Stimulated activated CD4-positive, alpha-beta T cell treated with anti-CD3 and anti-CD28 coated beads, Interleukin-15, amount 100 ng/mL, for 24 hours (primary cell): ENCODE measurements at places on chromosomes 5 and 9.

DNA sequence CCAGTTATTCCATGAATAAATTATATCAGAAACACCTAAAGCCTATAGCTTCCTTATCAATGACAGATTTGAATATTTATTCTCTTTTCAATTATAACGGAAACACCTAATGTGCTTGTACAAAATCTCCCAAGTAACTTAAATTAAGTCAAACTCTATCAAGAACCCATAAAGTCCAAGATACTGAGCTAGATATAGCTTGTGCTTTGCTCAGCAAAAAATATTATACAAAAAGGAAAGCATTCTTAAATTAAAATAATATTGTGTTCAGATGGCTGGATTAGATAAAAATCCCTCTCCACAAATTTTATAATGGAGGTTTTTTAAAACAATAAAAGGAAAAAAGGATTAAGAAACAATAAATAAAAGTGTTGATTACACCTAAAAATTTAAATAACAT lies 23.7 kb downstream of the NADK2 start:
- no peak for DNase-seq

GRCh38 chr5:10493884-10494283 lies 52.2 kb downstream of the ROPN1L start:
- DNase-seq, result no peak

GRCh38 chr9:113621309-113621791 lies 157.8 kb downstream of the RGS3 start:
- DNase-seq, result no peak

DNA sequence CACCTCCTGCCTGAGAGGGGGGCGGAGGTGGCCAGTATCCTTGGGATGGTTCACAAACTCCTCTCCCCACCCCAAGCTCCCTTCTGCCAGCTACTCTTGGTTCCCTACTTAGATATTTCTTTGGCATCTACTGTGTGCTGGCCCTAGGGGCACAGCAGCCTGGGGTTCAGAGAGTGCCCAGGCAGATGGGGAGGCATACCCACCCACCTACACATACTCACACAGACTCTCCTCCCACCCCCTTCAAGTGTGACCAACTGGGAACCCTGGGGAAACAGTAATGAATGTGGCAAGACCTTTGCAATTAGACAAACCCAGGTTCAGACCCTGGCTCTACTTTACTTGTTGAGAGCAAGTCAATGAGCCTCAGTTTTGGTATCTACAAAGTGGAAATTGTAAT lies 44.4 kb upstream of the PSD2 start:
- no peak for DNase-seq

GRCh38 chr9:72977670-72978069 lies 24.8 kb upstream of the ALDH1A1 start:
- DNase-seq, result no peak

DNA sequence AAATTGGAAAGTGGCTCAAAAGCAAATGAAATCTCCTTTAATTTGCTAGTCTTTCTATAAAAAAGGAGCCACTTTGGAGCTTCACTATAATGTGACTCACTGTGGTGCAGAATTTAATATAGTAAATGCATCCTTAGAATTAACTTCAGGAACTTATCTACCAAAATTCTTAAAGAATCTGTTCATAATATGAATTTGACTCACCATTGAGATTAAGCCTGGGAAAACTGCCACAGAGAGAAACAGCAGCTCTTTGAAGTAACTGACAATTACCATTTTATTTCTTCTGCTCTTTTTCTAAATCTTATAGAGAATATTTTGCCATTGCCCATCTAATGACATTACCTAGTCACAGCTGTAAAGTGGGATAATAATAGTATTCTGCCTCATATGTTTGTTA lies 211.9 kb upstream of the CDH6 start:
- DNase-seq, result no peak

GRCh38 chr9:130237763-130238524 lies 27.6 kb upstream of the HMCN2 start:
- peak; percentile 27 for DNase-seq
